ACHN (cell line): ENCODE measurements at places on chromosomes 6 and 20.

DNA sequence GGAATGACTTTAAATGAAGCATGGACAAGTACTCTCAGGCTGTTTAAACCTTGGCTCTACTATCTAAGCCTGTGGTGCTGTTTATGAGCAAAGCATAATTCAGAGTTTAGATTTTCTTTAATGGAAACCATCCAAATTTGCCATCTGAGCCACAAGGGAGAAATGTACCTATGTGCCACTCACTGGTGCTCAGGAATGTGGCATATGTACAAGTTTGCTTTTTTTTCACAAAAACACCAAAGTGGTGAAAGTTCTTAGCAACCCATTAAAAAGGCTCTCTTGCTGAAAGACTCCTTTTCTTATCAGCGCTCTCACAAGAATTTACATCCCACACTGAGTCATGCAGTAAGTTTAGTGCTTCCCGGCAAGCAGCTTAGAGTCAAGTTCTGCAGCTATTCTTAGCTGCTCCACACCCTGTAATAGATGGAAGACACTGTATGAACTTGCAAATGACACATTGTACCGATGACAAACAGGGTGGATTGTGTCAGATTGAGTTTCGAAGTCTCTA, 57.3 kb upstream of the MLIP start:
- DNase-seq, result peak; percentile 68

GRCh38 chr6:8375916-8376315, 59.4 kb downstream of the SLC35B3 start:
- DNase-seq, result no peak

DNA sequence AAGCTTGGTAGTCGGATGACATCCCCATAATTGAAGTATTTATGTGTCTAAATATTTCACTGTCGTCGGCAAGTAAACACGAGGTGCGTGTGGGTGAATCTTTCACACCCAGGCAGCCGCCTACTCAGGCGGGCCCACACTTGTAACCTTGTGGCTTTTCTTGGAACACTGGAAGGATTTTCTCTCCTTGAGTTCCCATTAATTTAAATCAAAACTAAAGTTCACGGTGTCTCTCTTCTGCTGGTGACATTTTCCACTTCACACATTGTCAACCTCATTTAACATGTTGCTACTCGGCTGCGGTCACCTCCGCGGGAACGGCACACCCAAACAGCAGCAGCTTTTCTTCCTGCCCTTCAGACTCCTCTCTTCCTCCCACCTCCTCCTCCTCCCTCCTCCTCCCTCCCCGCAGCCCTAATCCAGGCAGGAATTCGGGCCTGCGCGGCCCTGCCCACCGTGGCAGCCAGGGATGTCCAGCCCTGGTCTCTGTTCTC, 336.6 kb downstream of the QKI start:
- no peak for DNase-seq

DNA sequence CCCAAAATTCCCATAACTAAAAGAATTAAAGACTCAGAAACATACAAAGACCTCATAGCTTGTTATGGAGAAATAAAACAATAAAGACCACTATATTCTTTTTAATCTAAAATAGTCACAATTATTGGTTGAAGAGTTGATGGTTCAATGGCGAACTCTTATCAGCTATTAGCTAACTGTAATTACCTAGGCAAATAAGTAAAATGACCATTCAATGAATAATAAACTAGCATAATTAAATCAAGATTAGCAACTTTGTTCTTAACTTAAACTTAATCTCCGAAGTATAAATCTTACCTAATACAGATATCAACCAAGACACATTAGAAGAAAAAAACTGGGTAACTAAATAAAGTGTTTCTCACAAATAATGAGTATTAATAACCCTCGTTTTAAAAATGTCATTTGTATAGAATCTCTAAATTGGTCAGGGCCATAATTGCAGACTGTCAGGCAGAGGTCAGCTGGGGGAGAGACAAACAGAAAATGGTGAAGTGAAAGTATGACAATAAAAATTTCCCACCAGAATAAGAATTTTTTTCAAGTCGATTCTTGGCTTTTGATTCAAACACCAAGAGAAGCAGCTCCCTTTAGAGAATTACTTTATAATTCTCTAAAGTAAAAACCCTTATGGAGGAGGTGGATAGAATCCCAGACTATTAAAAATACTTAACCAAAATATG, 1.7 kb downstream of the FKBP5 start:
- DNase-seq, result peak; percentile 9

- peak; percentile 86 for DNase-seq
Observed at GRCh38 chr6:4370066-4370465, 234.7 kb upstream of the ECI2 start.
